ENCODE measurements at places on chromosomes 1 and 21.

DNA sequence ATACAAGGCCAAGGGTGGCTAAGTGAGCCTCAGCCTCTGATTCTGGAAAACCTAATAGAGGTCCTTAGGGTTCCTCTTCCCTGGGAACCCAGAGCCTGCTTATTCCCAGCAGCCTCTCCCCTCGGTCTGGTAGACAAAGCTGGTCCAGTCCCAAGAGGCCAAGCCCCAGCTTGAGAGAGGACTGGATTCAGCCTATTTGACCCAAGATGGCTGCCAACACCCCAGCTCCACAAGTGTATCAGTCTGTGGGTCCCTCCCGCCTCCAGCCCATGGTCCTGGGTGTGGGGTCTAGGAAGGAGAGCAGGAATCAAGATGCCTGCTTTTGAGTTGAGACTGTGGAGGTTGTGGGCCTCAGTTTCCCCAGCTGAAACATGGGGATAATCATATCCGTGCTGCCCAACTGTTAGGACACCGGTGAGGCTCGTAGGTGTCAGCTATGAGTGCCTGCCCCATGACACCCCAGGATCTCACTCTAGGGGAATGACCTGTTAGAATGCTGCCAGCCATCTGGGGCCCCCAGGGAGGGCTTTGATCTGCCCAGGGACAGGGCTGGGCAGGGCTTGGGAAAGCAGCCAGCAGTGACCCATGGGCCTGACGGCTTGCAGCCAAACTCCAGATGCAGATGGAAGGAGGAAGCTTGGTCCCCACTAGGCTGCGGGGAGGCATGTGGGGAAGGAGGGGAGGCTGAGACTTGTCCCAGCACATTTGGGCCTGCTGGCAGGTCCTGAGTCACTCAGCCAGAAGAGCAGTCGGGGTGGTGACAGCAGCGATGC lies 45.4 kb downstream of the NUAK2 start:
- DNase-seq: no peak

- DNase-seq: no peak
Observed at GRCh38 chr1:172393354-172393753, 27.1 kb upstream of the C1orf105 start.

GRCh38 chr1:63773815-63774616 lies at the start of gene ROR1:
Gene ROR1, plus strand, starts transcription at chr1:63774017.
- DNase-seq: peak; percentile 74

- peak; percentile 4 for DNase-seq
Observed at GRCh38 chr1:225768662-225769426, 8.8 kb upstream of the SRP9 start.

DNA sequence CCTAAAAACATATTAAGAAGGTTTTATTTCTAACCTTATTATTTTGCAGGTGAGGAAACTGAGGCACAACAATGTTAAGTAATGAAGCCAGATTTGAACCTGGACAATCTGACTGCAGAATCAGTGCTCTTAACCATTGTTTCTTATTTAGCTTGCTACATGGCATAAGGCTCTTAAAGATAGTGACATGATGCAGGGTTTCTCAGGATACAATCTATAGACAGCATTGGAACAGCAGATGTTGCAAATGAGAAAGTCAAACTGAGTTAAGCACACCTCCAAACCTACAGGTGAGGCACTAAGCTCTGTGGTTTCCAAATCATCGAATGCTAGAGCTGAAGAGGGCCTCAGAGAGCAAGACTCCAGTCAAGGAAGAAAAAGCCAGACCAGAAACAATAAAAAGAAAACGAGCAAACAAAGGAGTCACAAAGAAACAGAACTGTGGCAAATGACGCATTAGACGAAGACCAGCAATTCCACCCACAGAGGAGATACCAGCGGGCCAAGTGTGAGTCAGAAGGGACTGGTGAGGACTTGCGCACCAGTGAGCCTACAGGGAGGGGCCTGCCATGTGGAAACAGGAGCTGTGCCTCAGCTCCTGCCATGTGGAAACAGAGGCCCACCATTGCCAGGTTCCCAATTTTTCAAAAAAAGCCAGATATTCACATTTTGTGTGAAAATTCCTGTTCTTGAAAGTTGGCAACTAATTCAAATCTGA lies 14.4 kb downstream of the CD58 start:
- DNase-seq: peak; percentile 84

- DNase-seq: no peak
Observed at GRCh38 chr21:42561762-42562650, 48.4 kb downstream of the SLC37A1 start.

- no peak for DNase-seq
Observed at GRCh38 chr1:56469640-56470371, 109.6 kb downstream of the PLPP3 start.

GRCh38 chr1:167109125-167109524 lies 15.2 kb downstream of the STYXL2 start:
- no peak for DNase-seq

- no peak for DNase-seq
Observed at GRCh38 chr1:119011706-119012105, 23.6 kb upstream of the TBX15 start.

DNA sequence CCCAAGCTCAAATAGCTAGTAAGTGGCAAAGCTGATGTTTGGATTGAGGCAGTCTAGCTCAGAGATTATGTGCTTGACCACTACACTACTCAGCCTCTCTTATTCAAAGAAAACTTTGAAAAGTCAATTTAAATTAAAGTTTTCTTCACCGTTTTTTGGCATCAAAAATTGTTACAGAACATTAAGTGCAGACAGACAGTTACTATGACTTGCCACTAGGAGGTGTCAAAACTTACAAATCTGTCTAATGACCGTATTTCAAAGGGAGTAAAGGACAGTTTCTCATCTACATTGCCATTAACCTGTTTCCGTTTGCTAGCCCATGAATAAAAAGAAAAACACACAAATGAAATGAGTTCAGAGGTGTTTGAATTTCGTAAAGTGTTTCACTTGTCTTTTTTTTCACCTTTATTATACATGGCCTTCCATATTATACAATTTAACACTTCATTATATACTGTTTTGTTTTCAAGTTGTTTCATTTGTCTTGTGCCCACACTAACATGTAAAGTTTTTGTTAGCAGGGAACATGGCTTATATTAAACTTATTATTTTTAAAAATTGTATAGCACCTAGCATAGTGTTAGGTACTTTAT lies 57.4 kb upstream of the MTF2 start:
- DNase-seq: no peak

DNA sequence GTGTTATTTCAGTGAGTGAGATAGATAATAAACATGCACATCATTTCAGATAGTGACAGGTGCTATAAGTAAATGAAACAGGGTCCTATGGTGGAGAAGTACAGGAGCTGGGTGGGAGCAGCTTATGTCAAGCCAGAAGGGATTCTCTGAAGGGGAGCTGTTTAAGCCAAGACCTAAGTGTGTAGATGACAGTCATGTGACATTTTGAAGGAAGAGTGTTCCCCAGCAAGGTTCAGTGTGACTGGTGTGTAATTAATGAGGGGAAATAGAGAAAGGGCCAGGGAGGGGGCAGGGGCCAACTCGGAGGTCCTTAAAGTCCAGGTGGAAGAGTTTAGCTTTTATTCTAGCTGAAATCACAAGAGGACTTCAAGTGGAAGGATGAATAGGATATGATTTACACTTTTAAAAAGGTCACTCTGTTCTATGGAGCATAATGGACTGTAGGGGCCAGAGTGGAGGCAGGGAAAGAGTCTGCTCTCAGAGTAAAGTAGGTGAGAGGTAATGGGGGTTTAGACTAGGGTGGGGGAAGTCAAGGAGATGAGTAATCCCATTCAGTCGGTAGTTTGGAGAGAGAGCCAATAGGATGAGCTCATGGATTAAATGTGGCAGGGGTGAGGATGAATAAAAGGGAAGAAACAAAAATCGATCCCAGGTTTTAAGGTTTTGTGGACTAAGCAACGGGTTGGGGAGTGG lies 243.1 kb downstream of the CACNA1E start:
- no peak for DNase-seq

DNA sequence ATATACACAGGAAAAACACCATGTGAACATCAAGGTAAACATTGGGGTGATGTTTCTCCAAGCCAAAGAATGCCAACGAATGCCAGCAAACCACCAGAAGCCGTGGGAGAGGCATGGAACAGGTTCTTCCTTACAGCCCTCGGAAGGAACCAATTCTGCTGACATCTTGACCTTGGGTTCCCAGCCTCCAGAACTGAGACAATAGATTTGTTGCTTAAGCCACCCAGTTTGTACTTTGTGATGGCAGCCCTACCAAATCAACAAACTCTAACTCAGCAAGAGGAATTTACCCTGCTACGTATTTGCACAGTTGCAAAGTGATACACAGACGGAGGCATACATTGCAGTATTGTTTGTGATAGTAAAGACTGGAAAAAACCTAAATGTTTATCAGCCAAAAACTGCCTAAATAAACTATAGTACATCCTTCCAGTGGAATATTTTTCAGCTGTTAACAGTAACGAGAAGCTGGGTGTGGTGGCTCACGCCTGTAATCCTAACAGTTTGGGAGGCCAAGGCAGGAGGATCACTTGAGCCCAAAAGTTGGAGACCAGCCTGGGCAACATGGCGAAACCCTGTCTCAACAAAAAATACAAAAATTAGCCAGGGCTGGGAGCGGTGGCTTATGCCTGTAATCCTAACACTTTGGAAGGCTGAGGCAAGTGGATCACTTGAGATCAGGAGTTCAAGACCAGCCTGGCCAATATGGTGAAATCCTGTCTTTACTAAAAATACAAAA lies 12.5 kb upstream of the ZC3H12A start:
- DNase-seq: no peak

- no peak for DNase-seq
Observed at GRCh38 chr1:39566441-39567137, 10.0 kb downstream of the PABPC4 start.

DNA sequence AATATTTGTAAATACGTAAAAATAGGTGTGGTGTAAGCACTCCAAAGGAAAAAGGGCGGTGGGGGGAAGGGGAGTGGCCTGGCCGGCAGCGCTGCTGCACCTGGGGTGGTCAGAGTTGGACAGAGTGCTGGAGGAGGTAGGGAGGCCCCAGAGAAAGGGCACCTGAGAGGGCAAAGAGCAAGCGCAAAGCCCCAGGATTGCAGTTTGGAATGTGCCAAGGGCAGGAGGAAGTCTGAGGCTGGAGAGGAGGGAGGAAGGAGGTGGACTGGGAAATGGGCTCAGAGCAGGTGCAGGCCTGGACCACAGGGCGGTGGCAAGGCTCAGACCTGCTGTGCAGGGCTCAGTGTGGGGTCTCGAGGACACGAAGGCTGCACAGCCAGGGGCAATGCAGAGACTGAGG lies 30.6 kb downstream of the LDLRAP1 start:
- DNase-seq: no peak

DNA sequence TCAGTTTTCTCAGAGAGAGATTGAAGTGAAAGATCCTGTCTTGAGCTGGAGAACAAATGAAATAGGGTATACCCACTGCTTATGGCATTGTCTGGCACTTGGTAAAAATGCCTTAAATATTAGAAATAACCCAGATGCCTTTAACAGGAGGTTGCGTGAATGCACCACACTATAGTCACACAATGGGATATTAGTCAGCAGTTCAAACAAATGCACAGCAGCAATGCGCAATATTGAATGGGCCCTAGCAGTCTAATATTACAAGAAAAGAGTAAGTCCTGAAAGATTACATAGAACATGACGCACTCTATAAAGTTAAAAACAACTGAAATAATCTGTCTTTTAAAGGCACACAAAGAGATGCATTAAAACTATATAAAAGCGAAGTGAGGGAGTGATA lies 161.1 kb downstream of the EDEM3 start:
- DNase-seq: no peak

DNA sequence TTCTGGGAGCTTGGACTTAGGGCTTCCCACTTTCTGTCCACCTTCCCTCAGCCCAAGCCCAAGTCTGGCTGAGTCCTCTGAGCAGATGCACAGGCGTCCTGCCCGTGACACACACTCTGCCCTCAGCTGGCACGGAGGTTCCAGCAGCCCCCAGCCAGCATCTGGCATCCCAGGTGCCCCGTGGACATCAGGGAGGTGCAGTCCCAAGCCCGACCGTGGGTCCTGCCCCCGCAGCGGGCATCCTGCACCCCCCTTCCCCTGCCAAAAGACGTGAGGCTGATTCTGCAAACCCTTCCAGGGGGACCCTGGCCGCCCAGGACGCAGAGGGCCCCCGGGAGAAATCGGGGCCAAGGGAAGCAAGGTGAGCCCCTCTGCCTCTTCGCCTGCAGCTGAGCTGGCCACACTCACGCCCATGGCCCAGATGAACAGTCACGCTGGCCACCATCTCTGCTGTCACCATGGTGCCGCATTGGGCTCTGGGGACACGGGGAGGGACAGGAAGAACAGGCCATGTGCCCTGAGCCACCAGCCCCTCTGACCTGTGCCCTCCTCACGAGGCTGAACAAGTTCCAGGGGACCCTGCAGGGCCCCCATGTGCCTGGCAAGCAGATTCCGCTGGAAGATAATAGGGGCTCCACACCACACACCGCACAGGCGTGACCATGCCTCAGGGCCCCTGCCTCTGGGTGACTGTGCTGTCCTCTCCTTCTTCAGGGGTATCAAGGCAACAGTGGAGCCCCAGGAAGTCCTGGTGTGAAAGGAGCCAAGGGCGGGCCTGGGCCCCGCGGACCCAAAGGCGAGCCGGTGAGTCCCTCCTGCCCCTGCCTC lies 20.6 kb downstream of the COL6A2 start:
- DNase-seq: no peak

DNA sequence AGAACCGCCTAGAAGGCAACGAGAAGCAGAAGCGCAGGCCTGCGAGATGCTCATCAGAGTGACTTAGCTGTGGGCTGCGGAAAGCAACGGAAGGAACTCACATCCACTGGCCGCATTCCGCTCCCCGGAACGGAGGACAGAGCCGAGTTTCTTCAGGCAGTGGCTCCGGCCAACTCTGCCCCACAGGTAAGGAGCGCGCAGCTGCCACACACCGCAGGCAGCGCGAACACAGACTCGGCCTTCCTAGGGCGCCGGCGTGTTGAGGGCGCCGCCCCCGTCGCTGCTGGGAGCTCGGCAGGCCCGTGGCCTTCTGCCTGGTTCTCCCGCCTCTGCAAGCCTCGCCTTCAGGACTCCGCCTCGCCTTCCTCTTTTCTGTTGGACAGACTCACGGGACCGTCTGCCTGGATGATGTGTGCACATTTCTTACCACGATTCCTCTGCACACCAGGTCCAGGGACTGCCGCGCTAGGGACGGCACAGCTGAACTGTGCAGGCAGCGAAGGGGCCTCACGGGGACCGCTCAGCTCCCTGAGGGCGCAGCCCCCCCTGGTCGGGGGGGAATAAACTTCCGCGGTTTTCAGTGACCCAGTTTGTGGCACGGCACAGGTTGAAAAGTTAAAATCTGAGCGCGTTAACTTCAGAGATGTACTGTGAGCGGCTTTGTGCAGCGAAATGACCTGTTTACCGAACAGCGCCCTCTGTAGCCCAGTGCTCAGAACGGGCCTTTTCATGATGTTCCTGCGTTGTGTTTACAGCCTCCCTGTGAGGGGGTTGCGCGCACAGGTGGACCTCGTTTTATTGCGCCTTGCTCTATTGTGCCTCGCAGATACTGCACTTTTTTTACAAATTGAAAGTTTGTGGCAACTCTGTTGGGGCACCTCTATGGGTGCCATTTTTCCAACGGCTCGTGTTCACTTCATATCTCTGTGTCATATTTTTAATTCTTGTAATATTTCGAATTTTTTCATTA lies 15.8 kb downstream of the TCP10L start:
- DNase-seq: peak; percentile 88

GRCh38 chr1:26017606-26018005 lies 4.0 kb upstream of the EXTL1 start:
- DNase-seq: no peak
